SJSA1 (cell line): ENCODE measurements at places on chromosomes 11 and 22.
A peak's percentile ranks its signal among the peaks of the same experiment; 100 is the strongest.

DNA sequence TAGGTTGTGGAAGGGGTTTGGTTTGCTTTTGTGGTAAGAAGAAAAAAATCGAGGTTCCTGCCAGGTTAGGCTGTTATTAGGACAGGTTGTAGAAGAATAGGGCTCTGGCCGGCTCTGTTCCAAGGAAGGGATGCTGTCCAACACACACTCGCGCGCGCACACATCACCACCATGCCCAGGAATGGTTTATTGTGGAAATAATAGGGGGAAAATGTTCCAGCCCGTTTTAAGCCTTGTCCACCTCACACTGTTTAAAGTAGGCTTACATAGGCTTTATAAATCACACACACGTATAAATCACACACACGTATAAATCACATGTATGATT, 1.2 kb upstream of the ARHGAP20 start:
- no peak for DNase-seq

- DNase-seq: no peak
Observed at GRCh38 chr11:79160791-79161403, 279.9 kb downstream of the TENM4 start.

GRCh38 chr11:63769714-63770455, 1.3 kb upstream of the ZFTA start:
- no peak for DNase-seq

DNA sequence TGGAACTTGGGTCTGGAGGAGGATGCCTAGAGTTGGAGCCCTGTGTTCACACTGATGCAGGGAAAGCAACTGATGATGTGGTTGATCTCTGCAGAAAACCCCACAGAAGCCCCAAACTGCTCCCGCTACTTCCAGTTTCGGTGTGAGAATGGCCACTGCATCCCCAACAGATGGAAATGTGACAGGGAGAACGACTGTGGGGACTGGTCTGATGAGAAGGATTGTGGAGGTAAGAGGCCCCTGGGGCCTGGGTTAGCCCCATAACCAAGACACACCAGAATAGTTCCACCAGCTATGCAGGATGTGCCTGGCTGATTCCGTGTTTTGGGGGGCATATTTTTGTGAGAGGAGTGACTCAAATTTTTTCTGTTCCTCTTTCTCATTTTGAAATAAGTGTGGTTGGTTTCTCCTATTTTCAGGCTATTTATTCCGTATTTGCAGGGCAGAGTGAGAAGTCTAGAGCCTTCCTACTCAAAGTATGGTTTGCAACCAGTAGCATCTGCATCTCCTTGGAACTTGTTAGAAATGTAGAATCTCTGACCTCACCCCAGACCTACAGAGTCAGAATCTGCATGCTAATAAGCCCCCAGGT, 137.3 kb upstream of the SORL1-AS1 start:
- no peak for DNase-seq

DNA sequence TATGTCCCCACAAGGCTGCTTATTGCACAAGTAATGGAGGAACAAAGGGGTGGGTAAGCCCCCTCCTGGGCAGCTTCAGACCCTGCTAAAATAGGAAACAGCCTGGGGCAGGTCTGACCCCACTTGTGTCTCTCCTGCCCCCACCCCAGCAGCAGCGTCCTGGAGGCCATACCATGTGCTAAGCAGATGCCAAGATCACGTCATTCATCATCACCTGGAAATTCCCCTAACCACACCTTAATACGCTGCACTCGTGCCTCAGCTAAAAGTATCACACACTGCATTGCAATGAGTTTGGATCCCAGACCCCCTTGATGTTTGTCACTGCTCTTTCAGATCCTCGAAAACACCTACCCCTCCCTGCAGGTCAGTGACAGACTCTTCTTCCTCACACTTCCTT, 27.8 kb upstream of the GGTLC2 start:
- DNase-seq: no peak

DNA sequence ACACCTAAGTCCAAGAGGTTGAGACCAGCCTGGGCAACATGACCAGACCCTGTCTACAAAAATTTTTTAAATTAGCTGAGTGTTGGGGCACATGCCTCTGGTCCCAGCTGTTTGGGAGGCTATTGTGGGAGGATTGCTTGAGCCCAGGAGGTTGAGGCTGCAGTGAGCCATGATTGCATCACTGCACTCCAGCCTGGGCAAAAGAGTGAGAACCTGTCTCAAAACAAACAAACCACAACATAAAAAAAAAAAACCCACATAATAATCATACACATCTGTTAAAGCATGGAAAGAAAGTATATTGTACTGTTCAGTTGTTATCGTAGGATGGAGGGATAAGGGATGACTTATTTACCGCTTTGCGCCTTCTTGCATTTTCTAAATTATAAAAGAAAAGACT, 35.9 kb upstream of the GRK2 start:
- no peak for DNase-seq

- no peak for DNase-seq
Observed at GRCh38 chr11:93861808-93862207, 11.4 kb upstream of the VSTM5 start.

- DNase-seq: peak; percentile 58
Observed at GRCh38 chr11:111565114-111565720, 24.7 kb downstream of the LAYN start.
